Cardiac muscle cell (in vitro differentiated cells and primary cell): ENCODE measurements at places on chromosomes 2 and 18. TPM values are rescaled to one million over a fixed set of nuclear protein-coding genes. Genes with fewer than 3 reads are reported as not detected.

Gene SPC25
- total RNA-seq = 3.3 and 10.1 TPM in 2 replicates

DNA sequence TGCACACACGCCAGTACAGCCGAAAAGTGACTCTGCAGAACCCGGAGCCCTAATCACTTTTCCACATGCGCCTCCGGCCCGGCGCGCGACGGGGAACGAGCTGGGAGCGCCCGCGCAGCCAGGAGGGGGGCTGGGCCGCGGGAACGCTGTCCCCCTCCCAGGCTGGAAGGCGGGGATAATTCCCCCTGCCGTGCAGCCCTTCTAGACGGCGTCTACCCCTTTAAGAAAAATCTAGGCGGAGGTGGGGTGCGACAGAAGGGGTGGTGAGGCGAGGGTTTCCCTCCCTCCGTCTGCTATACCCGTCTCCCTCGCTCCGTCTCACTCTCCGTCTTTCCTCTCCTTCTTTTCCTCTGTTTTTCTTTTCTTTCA lies 2.4 kb downstream of the CYP26B1 start:
- no peak overlapping the region for H3K27ac ChIP-seq
- peaks cover 6% of the 10 kb centered on the region for H3K4me1 ChIP-seq
- no peaks in the 10 kb centered on the region for H3K36me3 ChIP-seq
- H3K27me3 ChIP-seq = peaks cover 99% of the 10 kb centered on the region
- DNase-seq = peak; percentile 64

Gene TUBA3E
- not detected in 2 replicates for total RNA-seq

Gene C2orf80
- total RNA-seq = not detected in 2 replicates

Gene SOWAHC
- 11.7 and 13.0 TPM in 2 replicates for total RNA-seq

DNA sequence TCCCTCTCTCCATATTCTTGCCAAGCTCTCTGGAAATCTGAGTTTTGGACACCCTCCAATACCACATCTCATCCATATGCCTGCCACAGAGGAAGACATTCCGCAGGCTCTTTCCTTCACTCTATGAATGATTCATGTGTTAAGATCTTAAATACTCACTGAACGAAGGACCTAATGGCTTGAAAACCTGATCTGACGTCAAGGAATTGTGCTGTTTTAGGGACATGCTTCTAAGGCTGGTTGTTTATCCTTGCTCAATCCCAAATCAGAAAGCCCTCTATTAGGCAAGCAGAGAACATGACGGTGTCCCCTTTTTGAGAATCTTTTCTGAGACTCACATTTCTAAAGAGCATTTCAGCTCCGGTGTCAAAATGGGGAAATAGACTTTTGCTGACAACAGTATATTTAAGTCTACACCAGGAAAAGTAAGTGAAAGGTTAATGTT lies 83.7 kb upstream of the GALNT5 start:
- H3K4me3 ChIP-seq = no peak overlapping the region
- DNase-seq = peak; percentile 99
- no peaks in the 10 kb centered on the region for H3K27me3 ChIP-seq
- no peak overlapping the region for H3K27ac ChIP-seq
- H3K36me3 ChIP-seq = no peaks in the 10 kb centered on the region

Gene IMP4
- 91.5 and 92.4 TPM in 2 replicates for total RNA-seq

Gene SMAD7
- total RNA-seq = 93.1 and 129 TPM in 2 replicates

DNA sequence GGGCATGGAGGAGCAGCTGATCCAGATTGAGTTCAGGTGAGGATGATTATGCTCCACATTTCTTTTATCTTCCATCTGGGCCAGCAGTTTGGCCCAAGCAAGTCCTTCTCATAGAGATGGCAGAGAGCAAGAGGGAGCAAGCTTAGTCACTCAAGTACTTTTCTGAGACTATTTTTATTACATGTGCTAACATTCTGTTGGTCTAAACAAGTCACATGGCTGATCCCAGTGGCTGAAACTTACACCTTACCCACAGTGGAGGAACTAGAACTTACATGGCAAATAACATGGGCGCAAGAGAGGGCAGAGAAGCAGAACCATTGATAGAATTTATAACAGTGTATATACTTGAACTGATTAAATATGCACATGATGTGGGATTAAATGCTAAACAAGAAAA lies 105.7 kb downstream of the KYNU start:
- no peak overlapping the region for H3K27ac ChIP-seq
- no peaks in the 10 kb centered on the region for H3K4me1 ChIP-seq
- DNase-seq = no peak
- no peak overlapping the region for H3K4me3 ChIP-seq
- H3K36me3 ChIP-seq = no peaks in the 10 kb centered on the region
- no peaks in the 10 kb centered on the region for H3K27me3 ChIP-seq

DNA sequence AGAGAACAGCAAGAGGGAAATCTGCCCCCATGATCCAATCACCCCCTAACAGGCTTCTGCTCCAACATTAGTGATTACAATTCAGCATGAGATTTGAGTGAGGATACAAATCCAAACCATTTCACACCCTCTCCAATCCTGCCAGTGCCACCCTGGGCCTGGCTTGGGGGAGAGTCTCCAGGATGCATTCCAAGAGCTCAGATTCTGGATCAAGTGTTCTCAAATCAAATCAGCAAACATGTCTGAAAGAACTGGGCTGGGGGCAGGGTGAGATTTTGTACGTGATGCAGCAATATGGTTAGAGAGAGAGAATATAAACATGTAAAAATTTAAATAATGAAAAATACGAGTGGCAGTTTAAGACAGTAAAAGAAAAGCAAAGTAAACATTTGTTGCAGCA lies 2100.9 kb upstream of the CELF4 start:
- no peak overlapping the region for H3K4me3 ChIP-seq
- DNase-seq = no peak
- H3K4me1 ChIP-seq = no peaks in the 10 kb centered on the region
- no peak overlapping the region for H3K27ac ChIP-seq

- H3K4me3 ChIP-seq = no peak overlapping the region
- H3K27me3 ChIP-seq = no peaks in the 10 kb centered on the region
- H3K27ac ChIP-seq = no peak overlapping the region
- DNase-seq = no peak
- H3K4me1 ChIP-seq = no peaks in the 10 kb centered on the region
- H3K36me3 ChIP-seq = no peaks in the 10 kb centered on the region
Measured at GRCh38 chr2:142981756-142982155, 104.3 kb downstream of the KYNU start.

- H3K27ac ChIP-seq = no peak overlapping the region
- H3K36me3 ChIP-seq = no peaks in the 10 kb centered on the region
- peaks cover 2% of the 10 kb centered on the region for H3K27me3 ChIP-seq
- DNase-seq = no peak
Measured at GRCh38 chr2:16185801-16186272, 245.5 kb downstream of the MYCN start.

DNA sequence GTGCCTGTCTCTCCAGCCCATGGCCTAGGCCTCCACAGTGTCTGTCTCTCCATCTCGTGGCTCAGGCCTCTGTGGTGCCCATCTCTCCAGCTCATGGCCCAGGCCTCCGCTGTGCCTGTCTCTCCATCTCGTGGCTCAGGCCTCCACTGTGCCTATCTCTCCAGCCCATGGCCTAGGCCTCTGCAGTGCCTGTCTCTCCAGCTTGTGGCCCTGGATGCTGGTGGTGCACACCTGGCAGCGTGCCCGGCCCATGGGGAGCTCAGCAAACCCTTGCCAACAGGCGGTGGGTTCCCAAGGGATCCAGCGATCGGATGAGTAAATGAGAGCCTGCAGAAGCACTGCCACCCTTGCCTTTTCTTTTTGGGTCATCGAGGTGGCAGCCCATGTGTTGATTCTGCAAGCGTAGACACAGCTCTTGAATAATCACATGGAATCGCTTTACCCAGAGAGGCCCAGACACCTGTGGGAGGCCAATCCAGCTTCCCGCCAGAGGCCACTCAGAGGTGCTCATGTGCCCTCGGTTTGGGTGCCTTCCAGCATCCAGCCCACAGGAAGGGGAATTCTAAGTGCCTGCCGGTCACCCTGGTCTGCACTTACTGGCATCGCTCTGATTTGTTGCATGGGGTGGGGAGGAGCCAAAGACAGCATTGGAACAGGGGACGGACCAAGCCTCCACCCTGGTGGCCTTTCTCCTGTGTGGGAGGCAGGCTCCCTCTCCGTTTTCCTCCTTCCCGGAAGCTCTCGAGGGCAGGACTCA lies 101.8 kb upstream of the HDAC4 start:
- no peaks in the 10 kb centered on the region for H3K4me1 ChIP-seq
- no peak overlapping the region for H3K4me3 ChIP-seq
- H3K27me3 ChIP-seq = no peaks in the 10 kb centered on the region
- no peak overlapping the region for H3K27ac ChIP-seq
- no peaks in the 10 kb centered on the region for H3K36me3 ChIP-seq
- no peak for DNase-seq
